ENCODE measurements at places on chromosomes 5 and 9.

DNA sequence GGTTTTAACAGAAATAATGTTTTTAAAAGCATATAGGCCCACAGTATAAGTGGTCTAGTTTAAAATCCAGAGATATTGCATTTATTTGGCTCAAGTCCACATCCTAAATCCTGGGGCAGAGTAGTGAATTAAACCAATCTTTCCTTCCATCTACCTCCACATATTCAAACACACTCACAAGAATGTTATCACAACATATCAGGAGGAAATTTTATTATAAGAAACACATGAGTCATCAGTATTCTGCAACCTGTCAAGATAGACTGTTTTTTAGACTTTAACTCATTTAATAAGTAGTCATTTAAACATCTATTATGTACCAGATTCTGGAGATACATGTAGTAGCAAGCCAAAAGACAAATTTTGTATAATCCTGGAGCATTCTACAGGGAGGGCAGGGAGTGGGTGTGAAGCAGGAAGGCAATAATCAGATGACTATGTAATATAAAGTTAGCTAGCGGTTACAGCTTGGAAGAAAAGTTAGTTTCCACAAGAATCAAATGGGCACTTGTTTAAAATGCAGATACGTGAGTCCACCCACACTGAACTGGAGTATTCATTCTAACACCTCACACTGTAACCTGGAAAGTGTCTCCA, 187.3 kb upstream of the PIK3R1 start:
- DNase-seq, result no peak

GRCh38 chr9:93505541-93506132, 52.3 kb upstream of the FAM120AOS start:
- no peak for DNase-seq

- no peak for DNase-seq
Measured at GRCh38 chr5:59790376-59790775, 103.2 kb downstream of the PDE4D start.

- DNase-seq, result no peak
Measured at GRCh38 chr5:132489051-132489770, 1.4 kb downstream of the IRF1 start.
